ENCODE measurements at places on chromosomes 3 and 15.
A peak's percentile ranks its signal among the peaks of the same experiment; 100 is the strongest.

- peak overlapping the region; percentile 93 for H3K4me3 ChIP-seq
- peaks cover 40% of the 10 kb centered on the region for H3K4me1 ChIP-seq
- H3K27me3 ChIP-seq = no peaks in the 10 kb centered on the region
- DNase-seq = no peak
Observed at GRCh38 chr15:63834500-63835210, 907 bp upstream of the HERC1 start.

- no peak for DNase-seq
- H3K4me1 ChIP-seq = no peaks in the 10 kb centered on the region
- no peak overlapping the region for H3K4me3 ChIP-seq
- H3K36me3 ChIP-seq = no peaks in the 10 kb centered on the region
- H3K27ac ChIP-seq = no peak overlapping the region
Observed at GRCh38 chr15:74304431-74304830, 63.0 kb downstream of the CYP11A1 start.

DNA sequence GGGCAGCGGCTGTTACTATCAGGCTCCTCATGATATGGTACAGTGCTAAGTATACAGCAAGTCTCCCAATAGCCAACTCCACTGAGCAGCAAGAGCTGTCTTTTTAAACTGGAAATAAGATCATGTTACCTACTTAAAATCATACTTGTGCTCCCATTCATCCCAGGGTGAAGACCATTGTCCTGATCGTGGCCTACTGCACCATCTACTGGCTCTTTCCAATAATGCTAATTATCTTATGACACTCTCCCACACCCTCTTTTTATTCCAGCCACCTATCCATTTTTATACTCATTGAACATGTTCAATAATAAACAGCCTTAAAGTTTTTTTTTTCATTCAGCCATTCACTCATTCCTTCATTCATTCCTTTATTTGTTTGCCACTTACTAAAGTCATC lies 117.7 kb downstream of the GBE1 start:
- H3K4me1 ChIP-seq = no peaks in the 10 kb centered on the region
- no peak overlapping the region for H3K27ac ChIP-seq
- H3K4me3 ChIP-seq = no peak overlapping the region
- no peak for DNase-seq
- peaks cover 13% of the 10 kb centered on the region for H3K36me3 ChIP-seq

- no peak for DNase-seq
- H3K36me3 ChIP-seq = no peaks in the 10 kb centered on the region
- H3K4me3 ChIP-seq = no peak overlapping the region
- no peaks in the 10 kb centered on the region for H3K27me3 ChIP-seq
Observed at GRCh38 chr3:71733319-71733718, 8.1 kb upstream of the EIF4E3 start.

DNA sequence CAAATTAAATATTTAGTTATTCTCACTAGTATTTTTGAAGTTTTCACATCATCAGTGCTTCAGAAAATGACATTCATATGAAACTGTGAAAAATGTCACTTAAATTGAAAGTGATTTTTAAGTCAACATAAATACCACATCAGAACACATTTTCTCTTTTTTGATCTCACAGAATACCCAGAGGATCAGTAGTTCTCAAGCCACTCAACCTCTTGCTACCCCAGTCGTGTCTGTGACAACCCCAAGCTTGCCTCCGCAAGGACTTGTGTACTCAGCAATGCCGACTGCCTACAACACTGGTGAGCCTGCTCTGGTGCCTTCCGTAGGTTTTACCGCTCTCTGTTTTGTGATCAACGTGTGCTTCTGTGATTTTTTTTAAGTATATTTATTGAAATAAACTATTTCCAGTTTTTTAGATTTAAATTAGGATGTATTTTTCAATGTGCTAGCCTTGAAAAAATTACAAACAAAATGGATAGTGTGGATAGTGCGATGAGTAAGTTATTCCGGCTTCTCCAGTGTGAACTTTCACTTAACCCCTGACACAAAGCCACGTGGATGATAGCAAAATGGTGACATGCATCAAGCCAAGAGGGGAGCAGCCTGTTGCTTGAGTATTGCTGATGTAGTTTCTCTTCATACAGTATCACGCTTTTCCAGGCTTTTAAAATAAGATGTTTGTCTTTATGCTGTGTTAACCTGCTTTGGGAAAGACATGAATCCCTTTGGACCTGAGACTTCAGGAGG lies 26.5 kb downstream of the LYSMD4 start:
- peaks cover 48% of the 10 kb centered on the region for H3K4me1 ChIP-seq
- DNase-seq = no peak
- H3K27ac ChIP-seq = peak overlapping the region; percentile 50
- H3K27me3 ChIP-seq = no peaks in the 10 kb centered on the region
- H3K4me3 ChIP-seq = no peak overlapping the region

Data from lower lobe of right lung (tissue), 2 donors.